Stimulated activated naive CD4-positive, alpha-beta T cell (primary cell): ENCODE measurements at places on chromosomes 4 and X.

- DNase-seq = no peak
Observed at GRCh38 chr4:132056496-132056895, 1092.6 kb upstream of the PCDH10 start.

DNA sequence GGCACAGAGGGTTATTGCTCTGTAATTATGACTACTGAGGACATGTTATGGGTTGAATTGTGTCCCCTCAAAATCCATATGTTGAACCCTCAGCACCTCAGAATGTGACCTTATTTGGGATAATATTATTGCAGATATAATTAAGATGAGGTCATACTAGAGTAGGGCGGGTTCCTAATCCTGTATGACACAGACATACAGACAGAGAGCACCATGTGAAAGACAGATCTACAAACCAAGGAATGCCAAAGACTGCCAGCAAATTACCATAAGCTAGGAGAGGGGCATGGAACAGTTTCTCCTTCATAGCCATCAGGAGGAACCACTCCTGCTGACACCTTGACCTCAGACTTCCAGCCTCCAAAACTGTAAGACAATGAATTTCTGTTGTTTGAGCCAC is 115.2 kb upstream of the OTUD4 start:
- no peak for DNase-seq

GRCh38 chr4:1502501-1502886 is 96.3 kb upstream of the NKX1-1 start:
- no peak for DNase-seq

DNA sequence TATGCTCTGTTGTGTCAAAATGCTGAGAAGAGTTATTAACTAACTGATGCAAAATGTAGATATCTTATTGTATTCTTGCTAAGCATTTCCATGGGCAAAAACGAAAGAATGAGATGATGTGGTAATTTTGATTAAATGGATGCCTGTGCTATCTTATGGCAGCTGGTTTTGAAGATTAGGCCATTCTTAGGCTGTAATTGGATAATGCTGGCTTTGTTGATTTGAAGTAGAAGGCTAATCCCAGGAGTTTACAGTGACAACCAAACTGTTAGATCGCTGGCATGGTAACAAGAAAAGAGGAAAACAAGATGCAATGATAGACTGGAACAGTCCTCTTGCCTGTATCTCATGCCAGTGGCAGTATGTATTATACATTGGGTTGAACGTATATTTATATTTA is 74.1 kb upstream of the WDR44 start:
- no peak for DNase-seq
